ENCODE measurements at places on chromosomes 7 and 10.

DNA sequence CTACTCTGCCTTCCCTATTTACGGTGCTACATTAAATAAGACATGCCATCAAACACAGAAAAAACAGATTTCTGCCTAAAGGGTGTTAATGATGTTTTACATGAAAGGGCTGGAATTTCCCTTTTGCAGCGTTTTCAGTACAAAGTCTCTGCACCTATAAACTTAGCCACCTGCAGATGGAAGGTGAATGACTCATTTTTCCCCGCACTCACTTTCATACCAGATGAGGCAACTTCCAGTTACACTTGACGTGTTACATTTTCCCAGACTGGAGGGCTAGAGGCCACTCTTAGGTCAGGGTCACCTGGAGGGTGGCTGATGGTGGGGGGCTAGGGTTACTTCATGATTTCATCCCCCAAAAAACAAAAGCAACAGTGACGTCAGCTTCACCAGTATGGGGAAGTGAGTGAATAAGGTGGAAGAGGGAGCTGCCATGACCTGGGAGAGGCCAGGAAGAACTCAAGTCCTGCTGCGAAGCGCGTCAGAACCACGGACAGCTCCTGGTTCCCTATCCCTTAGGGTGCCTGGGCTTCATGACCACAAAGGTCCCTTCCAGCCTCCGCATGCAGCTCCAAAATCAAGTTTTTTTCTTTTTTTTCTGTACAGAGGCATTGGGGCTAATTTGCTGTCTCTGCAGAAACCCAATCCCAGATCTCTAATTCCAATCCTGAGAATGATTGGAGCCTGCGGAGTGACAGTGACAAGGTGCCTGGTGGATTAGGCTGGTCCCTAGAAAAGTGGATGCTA, 94.0 kb downstream of the ADARB2 start:
- no peak for DNase-seq

DNA sequence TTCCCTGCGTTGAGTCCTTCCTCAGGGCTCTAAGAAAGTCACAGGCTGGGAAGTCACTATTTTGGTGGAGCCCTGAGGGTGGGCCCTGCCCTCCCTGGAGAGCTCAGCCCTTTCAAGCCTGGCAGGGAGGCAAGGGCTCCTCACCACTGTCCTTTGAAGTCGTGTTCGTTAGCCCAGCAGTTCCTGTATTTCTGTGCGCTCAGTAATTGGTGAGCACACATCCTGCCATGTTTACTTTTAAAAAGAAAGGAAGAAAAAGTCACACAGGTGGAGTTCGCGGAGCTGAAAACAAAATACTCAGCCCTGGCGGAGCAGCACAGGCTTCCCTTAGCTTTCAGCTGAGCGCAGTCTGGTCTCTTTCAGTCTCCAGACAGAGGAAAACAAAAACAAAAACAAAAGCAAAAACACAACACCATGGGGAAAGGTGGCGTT, 37.1 kb downstream of the PRKCQ start:
- peak; percentile 1 for DNase-seq

DNA sequence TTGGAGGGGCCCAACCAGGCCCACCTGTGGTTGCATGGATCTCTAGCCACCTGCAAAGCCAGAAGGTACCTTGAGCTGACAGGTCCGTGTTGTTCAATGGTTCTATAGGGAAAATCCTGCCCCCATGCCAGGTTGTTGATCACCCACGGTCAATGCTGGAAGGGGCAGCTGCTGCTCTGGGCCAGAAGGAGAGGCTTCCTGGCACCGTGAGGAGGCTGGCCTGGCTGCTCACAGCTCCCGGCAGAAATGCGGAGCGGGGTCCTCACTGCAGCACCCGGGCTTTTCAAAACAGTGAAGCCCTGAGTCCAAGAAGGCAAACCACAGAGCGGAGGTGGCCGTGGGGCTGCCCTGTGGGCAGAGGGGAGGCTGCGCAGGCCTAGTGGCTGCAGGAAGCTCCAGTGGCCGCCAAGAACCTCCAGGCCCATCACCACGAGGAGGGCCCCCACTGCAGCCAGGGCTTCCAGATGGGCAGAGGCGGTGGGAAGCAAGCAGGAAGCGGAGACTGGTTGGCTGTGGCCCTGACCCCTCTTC, 25.0 kb upstream of the GPR146 start:
- DNase-seq = no peak

DNA sequence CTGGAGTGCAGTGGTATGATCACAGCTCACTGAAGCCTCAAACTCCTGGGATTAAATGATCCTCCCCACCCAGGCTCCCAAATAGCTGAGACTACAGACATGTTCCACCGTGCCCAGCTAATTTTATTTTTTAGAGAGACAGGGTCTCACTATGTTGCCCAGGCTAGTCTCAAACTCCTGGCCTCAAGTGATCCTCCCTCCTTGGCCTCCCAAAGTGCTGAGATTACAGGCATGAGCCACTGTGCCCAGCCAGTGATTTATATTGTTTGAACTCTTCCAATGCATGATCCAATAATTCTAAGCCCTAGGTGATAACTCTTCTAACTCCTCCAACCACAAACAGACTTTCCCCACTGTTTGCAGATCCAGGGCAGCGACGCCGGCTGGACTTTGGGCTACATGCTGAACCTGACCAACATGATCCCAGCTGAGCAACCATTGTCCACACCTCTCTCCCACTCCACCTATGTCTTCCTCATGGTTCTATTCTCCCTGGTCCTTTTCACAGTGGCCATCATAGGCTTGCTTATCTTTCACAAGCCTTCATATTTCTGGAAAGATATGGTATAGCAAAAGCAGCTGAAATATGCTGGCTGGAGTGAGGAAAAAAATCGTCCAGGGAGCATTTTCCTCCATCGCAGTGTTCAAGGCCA, 41.8 kb upstream of the CC2D2B start:
- no peak for DNase-seq

DNA sequence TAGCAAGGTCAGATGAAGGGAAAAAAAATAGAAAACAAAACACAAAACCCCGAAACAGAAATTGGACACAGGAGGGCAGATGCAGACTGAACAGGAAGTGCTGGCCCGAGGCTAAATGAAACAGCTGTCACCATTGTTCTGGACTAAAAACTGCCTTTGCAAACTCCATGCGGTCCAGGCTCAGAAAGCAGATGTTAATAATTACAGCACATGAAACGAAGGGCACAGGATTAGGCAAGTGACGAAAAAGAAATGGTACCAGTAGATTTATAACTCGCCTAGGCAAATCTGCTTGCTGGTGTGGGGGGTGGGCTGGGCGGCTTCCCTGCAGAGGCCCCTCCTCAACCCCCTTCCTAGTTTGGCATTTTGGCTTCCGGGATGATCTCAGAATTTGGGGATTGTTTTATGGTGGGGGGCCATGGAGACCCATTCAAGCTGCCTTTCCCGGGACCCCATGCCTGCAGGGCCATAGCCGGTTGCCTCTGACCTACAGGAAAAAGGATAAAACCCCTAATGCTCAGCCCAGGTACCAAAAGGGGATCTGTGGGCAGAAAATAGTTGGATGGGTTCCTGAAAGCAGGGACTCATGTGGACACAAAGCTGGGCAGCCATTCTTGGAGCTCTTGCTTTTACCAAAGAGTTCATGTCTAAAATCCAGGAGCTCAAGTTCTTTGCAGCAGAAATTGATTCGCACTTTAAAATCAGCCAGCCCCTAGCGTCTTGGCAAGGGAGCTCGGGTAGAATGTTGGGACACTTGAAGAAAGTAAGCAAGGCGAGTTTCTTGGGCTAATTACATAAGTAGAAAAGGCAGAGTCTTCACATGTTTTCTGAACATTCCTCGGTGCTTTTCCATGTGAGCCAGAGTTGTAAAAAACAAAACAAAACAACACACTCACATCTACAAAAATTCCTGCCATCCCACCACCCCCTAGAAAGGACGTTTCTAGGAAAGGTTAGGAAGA, 39.0 kb upstream of the EMX2 start:
- DNase-seq = peak; percentile 95

GRCh38 chr10:117746541-117747448, 204.2 kb downstream of the EMX2 start:
- DNase-seq = peak; percentile 14

GRCh38 chr7:82054544-82054943, 284.7 kb upstream of the HGF start:
- no peak for DNase-seq

- DNase-seq = no peak
Observed at GRCh38 chr7:92949748-92950147, 113.4 kb upstream of the CDK6 start.

GRCh38 chr10:87635498-87636312, 24.0 kb upstream of the PAPSS2 start:
- no peak for DNase-seq
